ENCODE measurements at places on chromosomes 7 and 10.

- DNase-seq = no peak
Observed at GRCh38 chr10:37860494-37861190, 3.2 kb upstream of the ZNF248 start.

DNA sequence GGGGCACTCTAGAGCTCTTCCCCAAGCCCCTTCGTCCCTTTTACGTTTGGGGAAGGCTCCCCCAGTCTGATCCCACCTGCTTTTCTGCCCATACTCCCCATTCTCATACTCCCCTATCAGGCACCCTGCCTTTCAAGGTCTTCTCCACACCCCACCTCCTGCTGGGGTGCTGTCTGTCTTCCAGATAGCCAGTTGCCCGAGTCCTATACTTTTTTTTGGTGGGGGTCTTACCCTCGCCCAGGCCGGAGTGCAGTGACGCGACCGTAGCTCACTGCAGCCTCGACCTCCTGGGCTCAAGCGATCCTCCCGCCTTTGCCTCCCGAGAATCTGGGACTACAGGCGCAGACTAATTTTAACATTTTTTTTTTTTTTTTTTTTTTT is 775 bp upstream of the ABHD11 start:
- DNase-seq = no peak

- DNase-seq = no peak
Observed at GRCh38 chr7:21544303-21544656, 1.4 kb downstream of the DNAH11 start.

GRCh38 chr10:44864051-44864450 is 47.1 kb upstream of the TMEM72 start:
- peak; percentile 67 for DNase-seq

- DNase-seq = no peak
Observed at GRCh38 chr7:35025369-35025870, 11.9 kb downstream of the DPY19L1 start.

- DNase-seq = no peak
Observed at GRCh38 chr10:48985621-48986158, 46.0 kb upstream of the LRRC18 start.

DNA sequence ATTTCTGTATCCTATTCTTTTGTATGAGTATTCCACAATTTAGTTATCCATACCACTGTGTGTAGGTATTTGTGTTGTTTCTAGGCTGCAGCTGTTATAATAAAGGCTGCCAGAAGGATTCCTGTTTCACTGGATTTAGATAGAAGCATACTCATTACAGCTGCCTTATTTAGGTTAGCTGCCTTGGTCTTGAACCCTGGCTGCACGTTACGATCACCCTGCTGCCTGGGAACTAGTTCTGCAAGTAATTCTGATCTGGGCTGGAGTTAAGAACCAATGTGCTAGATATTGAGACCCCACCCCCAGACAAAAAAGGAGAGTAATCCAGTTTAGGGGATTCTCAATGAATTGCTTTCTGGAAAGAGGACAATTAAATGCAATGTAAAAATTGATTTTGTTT is 43.1 kb downstream of the CCDC71L start:
- no peak for DNase-seq

GRCh38 chr10:100907175-100907574 is 5.6 kb upstream of the SLF2 start:
- DNase-seq = no peak

DNA sequence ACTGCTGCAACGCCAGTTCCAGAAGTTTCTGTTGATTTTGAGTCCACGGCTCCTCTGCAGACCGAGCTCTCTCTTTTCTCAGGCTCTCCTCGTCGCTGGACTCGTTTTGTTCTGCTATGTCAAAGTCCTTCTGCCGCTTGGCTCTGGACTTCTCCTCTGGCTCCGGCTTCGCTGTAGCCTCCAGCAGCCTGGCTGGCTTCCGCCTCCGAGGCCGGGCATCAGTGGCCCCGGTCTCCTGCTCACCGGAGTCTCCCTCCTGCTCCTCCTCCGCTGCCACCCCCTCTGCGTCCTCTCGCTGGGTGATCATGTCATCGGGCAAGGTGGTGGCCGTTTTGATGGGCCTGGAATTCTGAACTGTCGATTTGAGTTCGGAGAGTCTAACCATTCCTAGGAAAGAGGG is 225.2 kb downstream of the MLLT10 start:
- no peak for DNase-seq

- no peak for DNase-seq
Observed at GRCh38 chr10:102208311-102209035, 17.6 kb upstream of the ELOVL3 start.

GRCh38 chr10:86856156-86856555 is 99.7 kb downstream of the BMPR1A start:
- no peak for DNase-seq

DNA sequence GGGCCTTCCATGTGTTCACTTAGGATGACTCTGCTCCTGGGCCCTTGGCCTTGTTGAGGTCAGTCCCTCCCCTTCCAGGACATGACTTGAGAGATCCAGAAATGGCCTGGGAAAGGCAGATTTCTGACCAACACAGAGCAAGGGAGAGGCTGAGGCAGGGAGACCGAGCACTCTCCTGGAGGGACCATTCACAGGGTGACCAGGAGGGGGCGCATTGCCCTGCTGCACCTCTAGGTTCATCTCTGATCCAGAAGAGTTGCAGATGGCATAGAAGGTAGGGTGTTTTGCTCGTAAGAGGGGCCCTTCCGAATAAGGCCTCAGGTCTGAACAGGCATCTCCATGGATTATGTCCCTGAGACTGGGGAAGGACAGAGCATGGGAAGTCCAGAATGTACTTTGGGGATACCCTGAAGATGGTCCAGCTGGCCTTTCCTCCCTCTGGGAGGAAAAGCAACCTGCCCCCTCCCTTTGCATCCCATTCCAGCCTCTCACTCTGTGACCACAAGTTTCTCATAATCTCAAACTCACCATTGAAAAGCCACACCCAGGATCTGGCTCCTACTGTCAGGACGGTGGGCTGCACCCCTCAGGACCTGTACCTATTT is 6.6 kb downstream of the DMBT1 start:
- no peak for DNase-seq

DNA sequence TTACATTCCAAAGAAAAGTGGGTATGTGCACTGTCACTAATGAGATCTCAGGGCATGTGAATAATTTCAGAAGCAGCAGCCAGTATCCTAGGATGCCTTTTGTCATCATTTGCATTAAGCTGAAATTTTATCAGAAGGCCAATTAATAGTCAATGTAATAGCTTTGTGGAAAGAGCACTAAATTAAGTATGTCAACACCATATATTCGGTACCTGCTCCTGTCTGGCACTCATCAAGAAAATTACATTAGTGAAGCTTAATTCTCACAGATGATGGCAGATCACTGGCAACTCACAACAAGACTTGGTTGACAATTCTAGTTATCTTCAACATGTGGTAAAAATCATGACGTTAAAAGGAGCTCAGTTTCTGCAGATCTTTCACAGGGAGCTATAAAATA is 271.4 kb downstream of the PARD3 start:
- DNase-seq = no peak

DNA sequence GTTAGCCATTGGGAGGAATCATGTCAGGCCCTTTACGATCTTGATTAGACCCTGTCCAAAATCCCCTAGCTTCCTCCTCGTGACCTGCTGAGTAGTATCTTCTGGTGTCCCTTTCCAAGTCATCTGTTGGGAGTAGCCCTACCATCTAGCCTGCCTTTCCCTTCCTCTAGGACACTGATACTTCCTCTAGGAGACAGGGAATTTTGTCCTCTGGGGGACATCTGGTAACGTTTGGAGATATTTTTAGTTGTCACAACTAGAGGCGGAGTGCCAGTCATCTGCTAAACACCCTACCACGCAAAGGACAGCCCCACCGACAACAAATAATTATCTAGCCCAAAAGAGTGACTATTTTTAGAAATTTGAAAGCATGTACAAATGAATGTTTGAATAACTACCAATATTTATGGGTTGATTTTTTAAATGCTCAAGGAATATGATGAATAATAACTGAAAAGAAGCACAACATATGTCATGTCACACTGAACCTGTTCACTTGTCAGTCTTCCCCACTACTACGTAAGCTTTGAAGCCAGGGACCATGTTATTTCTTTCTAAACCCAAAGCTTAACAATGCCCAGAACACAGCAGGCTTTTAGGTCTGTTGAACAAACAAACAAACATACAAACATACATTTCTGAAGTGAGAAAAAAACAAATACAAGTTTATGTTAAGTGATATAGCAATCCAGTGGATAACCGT is 105.9 kb downstream of the ARHGAP12 start:
- DNase-seq = no peak

- DNase-seq = no peak
Observed at GRCh38 chr7:134191876-134192275, 64.7 kb downstream of the LRGUK start.

DNA sequence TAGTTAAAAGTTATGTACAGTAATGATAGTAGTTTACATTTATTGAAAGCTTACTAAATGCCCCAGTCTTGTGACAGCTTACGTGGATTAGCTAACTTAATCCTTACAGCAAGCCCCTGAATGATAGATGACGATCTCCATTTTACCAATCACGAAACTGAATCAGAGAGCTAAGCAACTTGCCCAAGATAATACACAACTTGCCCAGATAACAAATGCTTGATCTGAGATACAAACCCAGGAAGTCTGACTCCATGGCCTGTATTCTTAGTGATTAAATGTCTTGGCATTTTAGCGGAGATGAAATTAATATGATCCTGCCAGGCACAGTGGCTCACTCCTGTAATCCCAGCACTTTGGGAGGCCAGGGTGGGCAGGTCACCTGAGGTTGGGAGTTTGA is 46.9 kb upstream of the FMC1 start:
- DNase-seq = no peak

- no peak for DNase-seq
Observed at GRCh38 chr7:23287612-23288011, 11.5 kb upstream of the MALSU1 start.

DNA sequence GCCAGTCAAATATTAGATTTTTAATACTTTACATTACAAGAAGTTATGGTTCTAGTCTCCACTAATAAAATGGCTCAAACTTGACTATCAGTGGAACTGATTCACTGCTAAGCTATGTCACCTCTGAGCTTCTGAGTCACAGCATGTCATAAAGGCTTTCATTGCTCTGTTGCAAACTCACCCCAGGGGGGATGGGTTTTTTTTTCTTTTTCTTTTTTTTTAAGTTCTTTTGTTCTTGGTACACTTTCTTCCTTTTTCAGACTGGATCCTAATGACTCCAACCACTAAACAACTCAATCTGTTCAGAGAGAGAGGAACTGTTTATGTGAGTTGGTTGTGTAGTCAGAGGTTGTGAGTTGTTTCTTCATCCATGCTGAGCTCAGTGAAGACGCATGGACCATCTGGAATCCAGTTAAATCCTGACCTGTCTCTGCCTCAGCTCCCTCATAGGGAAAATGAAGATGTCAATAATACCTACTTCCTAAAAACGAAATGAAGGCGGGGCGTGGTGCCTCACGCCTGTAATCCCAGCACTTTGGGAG is 11.0 kb downstream of the MYOF start:
- no peak for DNase-seq

Data from right hindlimb (tissue), 1 donor.